Lower lobe of right lung (tissue), 2 donors: ENCODE measurements at places on chromosomes 2 and 18.

GRCh38 chr2:226122041-226122440 lies 677.6 kb downstream of the IRS1 start:
- no peak for DNase-seq

GRCh38 chr2:145987793-145988192 lies 1467.9 kb upstream of the ZEB2 start:
- DNase-seq: no peak

DNA sequence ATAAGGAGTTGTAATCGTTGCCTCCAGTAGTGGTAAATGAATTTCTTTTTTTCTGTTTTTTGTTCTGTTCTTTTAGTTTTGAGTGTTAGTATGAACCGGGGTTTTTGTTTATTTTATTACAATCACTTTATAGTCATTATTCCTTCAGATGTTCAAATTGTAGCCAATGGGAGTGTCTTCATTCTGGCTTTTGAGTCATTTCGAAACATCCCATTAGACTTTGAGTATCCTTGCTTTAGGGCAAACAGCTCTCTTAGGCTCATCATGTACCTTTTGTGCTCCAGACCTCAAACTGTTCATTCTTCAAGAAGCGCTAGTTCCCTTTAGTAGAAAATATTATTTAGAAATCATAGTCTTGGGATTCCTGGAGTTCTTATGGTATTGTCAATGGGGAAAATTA lies 54.2 kb upstream of the PAX3 start:
- DNase-seq: no peak

DNA sequence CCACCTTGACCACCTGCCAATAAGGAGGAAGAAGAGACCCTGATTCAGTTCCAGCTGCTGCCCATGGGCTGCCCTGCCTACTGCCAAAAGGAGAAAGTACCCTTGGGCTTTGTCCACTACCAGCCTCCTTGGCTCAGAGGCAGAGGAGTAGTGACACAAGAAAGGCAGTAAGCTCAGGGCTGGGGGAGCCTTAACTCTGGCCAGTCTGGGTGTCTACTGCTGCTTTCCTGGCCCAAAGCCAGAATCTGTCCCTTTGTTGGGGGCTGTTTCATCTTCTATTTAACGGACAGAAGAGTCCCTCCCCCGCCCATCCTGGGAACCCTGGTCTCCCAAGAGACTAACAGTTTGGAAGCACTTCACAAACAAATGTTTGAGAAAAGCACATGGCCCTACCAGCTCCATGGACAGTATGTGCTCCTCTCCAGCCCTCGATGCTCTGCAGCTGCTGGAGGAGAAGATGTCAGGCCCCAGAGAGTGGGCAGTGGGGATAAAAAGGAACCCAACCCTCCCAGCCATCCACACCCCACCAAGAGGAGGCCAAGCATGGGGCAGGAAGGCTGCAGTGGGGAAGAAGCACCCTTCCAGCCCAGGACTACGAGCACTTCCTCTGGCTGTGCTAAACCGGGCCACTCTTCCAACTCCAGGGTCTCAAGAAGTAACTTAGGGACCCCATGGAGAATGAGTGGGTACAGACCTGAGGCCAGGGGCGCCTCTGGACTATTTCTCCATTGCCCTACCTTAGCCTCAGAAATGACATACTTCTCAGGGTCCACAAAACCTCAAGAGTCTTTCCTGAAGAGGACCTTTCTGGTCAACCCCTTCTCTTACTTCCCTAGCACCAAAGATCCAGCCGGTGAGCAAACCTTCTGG lies 1.2 kb downstream of the ATG9A start:
- DNase-seq: no peak
